A549 (cell line): ENCODE measurements at places on chromosomes 16 and 17.
A peak's percentile ranks its signal among the peaks of the same experiment; 100 is the strongest.

DNA sequence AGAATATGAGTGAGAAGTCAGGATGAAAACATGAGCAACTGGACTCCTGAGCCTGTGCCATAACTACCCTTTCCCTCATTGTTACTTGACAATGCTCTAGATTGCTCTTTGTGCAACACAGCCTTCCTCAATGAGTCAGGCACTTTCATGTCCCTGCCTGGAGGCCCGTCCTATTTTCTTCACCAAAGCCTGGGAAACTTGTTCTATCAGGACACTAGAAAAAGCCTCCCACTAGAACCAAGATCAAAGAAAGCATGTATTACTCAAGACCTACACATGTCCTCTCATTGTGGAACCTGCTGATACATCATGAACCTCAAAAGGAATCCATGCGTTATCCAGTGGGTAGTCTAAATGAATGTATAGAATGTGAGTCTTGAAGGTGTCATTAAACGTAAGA is 624.5 kb downstream of the TOX3 start:
- no peak for DNase-seq

DNA sequence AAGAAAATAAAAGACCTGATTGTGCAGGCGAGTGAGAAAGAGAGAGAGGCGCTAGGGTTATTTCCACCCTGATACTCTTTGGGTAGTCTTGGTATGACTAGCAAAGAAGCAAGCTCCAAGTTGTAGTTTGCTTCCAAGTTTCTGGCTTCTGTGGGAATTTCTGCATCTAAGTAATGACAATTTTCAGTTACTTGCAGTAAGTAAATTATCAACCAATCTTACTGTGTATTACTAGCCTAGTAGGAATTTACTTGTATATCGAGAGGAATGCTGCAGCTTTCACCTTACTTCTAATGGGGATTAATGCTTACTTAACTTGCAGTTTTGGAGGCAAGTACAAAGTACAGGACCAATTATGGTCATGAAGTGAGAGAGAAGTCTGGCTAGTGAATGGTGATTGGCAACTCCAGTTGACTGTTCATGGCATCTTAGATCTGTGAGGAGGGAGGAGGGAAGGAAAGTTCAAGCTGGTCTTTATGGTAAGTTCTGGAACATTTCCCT is 31.9 kb downstream of the TENT4B start:
- peak; percentile 71 for DNase-seq

GRCh38 chr16:1620391-1620790 is 8.2 kb downstream of the CRAMP1 start:
- DNase-seq = no peak

GRCh38 chr17:15284107-15284506 is 19.0 kb upstream of the PMP22 start:
- DNase-seq = no peak

GRCh38 chr16:10941127-10941933 is 938 bp downstream of the DEXI start:
- DNase-seq = no peak

- DNase-seq = no peak
These were observed 6.7 kb upstream of the GOSR2 start for GRCh38 chr17:46916211-46916610.

DNA sequence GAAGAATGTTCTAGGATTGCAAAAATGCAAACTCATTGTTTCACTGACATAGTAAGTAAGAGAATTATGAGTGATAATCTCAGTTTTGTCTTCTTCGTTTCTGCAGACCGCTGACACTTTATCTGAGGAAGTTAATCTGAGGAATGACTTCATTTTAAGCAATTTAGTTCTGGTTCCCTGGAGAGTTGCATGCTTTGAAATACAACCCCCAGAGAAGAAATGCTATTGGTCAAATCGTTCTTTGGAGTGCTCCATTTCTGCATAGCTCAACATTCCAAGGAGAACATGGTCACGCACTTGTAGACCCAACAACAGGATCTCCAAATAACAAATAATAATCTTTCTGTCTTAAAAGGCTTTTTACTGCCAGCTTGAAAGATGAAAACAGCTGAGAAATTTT is 427.1 kb downstream of the GRIN2A start:
- DNase-seq = no peak

DNA sequence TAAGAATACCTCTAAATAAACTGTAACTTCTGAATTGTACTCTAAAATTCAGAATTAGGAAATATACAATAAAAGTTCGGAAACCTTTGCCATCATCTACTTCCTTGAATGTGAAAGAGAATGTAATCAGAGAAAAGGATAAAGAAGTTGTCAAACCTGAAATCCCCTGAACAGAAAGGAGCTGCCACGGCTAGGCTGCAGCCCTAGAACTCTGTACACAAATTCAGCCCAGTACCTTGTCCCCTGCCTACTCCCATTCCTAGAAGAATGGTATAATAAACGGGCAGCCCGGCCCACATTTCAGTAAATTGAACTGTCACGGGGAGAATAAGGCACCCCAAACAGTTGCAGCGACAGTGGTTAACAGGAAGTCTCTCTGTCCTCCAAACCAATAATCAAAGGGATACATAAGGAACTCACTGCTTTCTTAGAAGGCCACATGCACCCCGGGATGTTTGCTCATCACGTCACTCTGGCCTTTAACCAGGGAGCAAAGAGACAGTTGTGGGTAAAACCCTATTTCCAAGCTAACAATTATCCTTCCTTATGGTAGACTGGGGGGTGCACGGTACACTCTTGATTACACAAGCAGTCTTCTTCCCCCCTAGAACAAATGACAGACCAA is 24.3 kb upstream of the RFFL start:
- no peak for DNase-seq

DNA sequence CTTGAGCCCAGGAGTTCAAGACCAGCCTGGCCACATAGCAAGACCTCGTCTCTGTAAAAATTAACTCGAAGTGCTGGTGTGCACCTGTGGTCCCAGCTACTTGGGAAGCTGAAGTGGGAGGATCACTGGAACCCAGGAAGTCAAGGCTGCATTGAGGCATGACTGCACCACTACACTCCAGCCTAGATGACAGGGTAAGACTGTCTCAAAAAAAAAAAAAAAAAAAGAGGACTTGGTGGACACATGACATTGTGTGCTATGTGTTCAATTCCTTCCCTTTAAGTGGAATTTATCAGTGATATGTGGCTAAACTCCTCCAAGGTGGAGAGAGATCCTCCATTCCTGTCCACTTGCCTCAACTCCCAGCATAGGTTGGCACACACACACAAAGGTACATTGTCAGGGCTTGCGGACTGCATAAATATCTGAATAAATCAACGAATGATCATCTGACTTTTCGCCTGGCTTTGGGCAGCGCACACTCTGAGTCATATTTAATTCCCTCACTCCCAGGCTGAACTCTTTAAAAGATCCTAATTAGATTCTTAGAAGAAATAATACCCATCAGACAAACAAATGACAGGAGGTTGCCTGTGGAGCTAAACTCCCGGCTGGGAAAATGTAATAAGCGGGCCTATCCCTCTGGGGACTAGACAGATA is 25.0 kb upstream of the SYT17 start:
- DNase-seq = no peak

- DNase-seq = no peak
These were observed 210.2 kb downstream of the KATNIP start for GRCh38 chr16:27759967-27760788.

DNA sequence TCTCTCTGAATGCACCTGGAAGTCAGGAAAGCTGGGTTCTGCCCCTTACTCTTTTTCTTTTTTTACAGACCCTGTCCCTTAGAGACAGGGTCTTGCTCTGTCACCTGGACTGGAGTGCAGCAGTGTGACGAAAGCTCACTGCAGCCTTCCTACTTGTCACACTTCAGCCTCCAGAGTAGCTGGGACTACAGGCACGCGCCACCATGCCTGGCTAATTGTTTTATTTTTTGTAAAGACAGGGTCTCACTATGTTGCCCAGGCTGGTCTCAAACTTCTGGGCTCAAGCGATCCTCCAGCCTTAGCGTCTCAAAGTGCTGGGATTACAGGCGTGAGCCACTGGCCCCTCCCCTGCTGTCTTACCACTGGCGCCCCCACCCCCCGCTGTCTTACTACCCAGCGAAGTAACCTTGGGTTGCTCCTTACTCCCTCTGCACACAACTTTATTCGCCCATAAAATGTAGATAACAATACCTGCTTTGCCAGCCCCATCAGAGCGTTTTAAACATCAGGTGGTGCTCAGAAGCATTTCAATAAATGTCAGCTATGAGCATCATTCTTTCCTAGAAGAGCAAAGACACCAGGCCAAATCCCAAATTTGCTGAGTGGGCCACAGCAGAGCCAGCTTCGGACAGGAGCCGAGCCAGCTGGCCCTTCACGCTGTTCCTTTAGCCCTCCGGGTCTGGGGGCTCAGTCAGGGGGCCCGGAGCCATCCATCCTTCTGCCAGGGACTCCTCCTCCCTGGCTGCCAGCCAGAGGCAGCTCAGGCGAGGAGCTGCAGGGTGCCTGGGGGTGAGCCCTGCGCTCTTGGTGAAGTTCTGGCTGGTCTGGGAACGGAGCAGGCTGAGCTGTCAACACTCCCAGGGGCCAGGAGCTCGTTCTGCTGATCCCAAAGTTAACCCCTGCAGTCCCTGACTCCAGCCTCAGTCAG is 24.4 kb downstream of the SRL start:
- DNase-seq = no peak

- DNase-seq = no peak
These were observed 94.2 kb downstream of the MAP2K4 start for GRCh38 chr17:12114686-12115418.

DNA sequence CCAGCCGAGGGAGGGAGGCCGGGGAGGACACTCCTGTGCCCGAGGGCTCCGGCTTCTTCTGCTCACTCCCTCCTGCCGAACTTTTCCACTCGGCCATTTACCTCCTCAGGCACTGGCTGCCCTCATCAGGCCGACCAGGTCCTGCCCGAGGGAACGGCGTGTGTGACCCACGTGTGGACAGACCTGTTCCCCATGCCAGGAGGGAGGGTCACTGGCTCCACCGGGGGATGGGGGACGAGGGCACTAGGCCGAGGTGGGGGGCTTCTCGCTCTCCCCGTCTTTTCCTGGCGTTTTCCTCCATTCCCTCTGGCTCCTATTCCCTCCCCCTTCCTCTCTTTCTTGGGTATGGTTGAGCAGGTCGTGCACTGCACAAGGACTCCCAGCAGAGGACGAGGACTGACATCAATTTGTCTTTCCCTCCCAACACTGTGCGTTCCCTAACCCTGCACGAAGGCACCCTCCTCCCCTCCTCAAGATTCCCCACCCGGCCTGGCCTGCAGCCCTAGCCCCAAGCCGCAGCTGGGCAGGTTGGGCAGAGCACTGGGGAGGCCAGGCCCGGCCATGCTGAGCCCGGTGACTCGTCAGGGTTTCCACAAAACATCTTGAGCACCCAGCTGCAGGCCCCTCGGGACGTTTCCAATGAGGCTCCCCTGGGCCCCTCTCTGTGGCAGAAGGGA is 3.2 kb upstream of the IL17C start:
- no peak for DNase-seq

DNA sequence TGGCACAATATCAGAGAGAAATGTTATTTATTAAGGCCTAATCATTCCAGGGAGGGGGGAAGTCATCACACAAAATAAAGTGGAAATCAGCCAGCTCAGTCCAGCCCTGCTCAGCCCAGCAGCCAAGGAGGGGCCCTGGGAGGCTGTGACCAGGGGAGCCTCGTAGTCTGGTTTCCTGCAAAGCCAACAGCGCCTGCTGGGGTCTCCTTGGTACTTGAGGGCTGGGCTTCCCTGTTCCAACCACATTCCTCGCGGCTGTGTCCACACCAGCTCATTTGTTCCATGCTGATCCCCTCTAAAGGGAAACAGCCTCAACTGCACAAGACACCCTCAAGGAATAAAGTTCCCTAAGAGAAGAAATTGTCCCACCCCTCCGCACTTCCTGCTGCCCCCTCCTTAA is 154.0 kb downstream of the TMEM132E start:
- no peak for DNase-seq

DNA sequence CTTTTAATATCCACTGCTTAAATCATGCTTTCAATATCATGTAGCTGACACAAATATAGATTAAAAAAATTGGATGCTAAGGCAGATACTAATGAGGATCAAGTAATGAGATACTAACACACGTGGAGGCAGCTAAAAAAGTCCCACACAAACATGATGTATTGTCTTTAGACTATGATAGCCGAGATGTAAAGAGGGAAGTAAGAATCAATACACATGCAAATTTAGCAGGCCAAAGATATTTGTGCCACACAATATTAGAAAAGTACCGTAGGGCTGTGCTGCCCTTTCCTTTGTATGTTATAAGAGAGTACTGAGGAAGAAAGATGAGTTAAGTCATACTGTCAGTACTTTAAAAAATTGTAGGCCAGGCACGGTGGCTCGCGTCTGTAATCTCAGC is 51.4 kb upstream of the STAC2 start:
- no peak for DNase-seq

DNA sequence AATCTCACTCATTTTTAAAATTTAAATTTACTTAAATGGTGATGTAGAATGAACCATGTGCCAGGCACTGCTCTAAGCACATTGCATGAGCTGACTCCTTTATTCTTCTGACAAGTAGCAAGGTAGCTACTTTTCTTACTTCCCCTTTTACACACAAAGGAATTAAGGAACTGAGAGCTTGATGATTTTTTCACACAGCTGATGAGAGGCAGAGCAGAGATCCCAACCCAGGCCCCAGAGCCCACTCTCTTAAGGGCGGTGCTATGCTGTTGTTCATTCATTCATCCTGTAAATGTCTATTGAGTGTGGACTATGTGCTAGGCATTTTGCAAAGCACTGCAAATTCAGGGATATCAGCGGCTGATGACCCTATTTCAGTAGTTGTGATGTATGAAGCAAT is 17.9 kb downstream of the SEC14L5 start:
- DNase-seq = no peak

GRCh38 chr16:78705694-78706093 is 606.2 kb downstream of the WWOX start:
- DNase-seq = peak; percentile 11

GRCh38 chr17:66468241-66469087 is 166.1 kb downstream of the PRKCA start:
- no peak for DNase-seq

DNA sequence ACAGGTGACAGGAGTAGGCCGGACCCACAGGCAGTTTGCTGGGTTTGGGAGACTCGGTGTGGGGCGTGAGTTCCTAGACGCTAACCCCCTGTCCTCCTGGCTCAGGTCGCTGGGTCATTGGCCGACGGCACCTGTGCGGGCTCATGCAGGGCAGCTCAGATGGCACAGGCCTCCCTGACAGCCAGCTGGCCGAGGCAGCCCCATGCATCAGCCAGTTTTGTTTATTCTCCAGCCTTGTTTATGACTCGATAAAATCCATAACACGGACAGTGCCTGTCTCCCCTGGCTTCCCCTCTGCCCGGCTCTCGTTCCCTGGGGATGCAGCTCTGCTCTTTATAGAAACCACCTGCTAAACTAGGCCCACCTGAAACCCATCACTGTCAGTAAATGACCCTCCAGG is 46.0 kb downstream of the SDK2 start:
- no peak for DNase-seq

- DNase-seq = no peak
These were observed 1.5 kb downstream of the PSMD7 start for GRCh38 chr16:74298104-74298503.

GRCh38 chr16:1745181-1745899 is 26.0 kb downstream of the NME3 start:
- no peak for DNase-seq
